ENCODE measurements at places on chromosomes 1 and 21.

DNA sequence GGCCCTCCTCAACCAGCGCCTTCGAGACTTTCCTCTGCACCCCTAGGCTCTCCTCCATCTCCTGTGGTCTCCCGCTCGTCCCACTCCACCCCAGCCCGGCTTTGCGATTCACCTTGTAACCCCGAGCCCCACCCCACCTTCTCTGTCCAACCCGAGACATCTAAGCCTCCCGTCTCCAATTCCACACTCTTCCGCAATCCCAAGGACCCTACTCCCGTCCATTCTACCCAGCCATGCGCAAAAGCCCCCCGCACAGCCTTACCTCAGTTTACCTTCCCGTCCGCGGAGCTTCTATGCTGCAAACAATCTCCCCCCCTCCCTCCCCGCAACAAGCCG lies 174 bp downstream of the SH3BP5L start:
- DNase-seq = no peak

DNA sequence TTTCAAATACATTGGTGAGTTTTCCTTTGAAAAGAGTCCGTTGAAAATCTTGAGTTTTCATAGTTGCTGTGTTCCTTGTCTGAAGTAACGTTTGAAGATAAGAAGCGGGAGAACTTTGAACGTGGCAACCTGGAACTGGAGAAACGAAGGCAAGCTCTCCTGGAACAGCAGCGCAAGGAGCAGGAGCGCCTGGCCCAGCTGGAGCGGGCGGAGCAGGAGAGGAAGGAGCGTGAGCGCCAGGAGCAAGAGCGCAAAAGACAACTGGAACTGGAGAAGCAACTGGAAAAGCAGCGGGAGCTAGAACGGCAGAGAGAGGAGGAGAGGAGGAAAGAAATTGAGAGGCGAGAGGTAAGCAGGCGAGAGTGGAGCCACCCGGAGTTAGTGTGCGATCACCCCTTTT lies 129.7 kb downstream of the ITSN1 start:
- DNase-seq = no peak

DNA sequence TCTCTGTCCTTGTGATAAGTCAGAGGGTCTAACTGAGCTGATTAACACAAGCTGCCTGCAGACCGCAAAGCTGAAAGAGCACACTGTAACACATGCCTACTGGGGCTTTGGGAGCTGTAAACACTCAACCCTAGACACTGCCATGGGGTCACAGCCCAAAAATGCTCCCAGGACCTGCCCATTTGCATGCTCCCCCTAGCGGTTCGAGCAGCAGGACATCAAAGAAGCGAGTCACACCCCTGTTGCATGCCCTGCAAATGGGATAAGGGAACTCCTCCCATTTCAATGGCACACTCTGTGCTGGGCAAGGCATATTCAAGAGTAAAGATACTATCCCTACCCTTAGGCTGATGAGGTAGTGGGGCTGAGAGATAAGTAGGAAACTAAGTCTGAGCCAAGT lies 22.8 kb downstream of the LCE3E start:
- peak; percentile 3 for DNase-seq

GRCh38 chr1:67883069-67883468 lies 49.8 kb upstream of the GNG12 start:
- no peak for DNase-seq

DNA sequence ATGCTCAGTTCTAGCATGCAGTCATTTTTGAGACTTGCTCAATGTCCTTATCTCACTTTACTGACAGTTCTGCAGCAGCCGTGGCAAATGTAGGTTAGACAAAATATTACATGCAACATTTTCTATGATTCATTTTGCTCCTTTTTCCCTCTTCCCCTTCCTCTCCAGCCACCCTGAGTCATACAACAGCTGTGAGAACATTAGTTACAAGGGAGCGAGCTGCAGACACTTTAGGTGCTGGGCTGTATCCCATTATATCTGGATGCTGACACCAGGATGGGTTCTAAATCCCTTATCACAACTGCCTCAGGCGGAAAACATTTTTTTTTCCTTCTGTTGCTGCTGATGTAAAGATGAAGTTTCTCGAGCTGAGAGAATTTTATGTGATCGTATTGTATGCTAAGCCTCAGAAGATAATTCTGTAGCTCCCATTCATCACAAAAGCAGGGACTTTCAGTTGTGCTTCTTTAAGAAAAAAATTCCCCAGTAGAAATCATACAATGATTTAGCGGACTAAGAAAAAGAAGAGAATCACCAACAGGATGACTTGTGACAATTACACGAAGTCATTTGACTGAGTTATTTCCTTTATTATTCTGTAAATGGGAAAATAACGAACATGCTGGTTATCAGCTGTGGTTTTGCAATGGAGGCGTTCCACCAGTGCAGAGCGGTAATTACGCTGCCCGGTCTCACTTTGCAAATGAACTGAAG lies 345.0 kb downstream of the DISC1 start:
- no peak for DNase-seq

DNA sequence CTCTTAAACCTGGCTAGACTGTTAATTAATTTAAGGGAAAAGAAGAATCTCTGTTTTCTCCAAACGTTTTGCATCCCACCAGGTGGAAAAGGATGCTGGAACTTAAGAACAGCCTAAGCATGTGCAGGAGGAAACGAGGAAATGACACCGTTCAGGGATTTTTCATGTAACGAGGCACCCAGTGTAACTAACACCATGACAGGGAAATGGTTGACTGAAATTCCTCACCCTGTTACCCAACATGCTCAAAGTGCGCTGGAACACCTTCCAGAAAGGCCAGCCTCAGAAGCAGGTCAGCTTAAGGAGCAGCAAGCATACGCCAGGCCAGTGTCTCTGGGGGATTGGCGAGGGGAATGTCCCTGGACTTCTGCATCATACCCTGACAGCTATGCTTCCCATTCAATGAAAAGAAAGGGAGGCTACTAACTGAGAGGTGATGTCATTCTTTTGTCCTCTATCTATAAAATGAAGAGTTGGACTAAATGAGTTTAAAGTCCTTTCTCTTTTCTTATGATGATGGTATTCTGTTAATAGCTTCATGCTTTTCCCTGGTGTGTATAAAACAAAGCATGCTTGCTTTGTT lies 21.6 kb downstream of the TNN start:
- no peak for DNase-seq

DNA sequence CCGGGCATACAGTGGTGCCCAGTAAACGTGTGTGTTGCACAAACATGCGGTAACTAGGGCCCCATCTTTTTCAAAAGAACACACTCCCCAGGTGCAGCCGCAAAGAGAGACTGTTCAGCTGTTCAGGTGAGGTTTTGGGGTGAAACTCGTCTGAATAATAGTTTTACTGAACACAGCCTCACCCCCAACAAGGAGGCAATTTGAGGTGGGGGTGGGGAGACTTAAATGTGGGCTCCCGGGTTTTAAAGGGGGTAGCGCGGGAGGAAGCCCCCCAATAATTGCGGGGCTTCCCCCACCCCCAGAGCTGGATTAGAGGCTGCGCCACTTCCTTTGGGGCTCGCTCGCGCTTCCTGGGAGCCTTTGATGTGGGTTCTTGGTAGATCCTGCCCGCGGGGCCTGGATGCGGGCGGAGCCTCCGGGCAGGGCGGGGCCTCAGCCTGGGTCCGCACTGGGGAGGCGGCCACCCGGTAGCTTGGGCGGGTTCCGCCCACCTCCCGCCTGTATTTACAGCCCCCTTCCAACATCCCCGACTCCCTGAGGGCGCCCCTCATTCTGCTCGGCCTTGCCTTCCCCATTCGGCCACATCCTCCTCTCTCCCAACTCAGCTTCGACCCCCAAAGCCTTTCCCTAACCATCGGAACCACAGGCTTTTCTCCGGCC lies 6.4 kb upstream of the EPHA2 start:
- no peak for DNase-seq

DNA sequence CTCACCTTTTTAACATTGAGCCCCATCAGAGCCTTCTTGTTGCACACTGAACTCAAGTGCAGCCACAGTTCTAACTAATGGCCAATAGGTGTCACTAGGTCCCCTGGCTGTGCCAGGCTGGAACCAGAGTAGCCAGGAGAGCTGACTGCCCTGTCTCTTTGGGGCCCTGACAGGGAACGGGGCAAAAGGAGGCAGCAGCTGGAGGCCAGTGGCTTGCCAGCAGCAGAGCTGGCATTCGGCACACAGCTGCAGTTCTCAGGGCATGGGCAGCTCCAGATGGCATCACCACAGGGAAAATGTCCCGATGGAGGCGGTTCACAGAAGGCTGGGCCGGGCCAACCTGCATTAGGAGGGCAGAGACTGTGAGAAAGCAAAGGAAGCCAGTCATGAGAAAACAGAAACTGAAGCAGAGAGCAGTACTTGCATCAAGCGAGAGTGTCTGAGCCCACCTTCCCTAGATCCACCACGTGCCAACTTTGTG lies 188.6 kb downstream of the FCRL5 start:
- peak; percentile 47 for DNase-seq

DNA sequence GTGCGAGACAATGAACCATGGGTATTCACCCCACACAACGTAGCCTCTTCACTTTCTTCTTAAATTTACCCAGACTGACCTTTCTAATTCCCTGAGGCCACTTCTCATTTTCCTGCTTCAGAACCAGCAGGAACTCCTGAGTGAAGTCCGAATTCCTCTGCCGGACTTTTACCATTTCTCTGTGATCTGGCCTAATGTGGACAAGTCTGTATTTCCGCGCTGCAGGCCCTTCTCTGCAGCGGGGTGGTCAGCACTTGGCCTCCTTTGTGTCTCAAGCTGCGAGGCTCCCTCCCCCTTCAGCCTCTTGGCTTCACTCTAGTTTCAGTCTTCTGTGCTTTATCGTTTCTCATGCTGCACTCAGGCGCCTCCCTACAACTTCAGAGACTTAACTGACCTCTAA lies 9.4 kb upstream of the CTBS start:
- no peak for DNase-seq

DNA sequence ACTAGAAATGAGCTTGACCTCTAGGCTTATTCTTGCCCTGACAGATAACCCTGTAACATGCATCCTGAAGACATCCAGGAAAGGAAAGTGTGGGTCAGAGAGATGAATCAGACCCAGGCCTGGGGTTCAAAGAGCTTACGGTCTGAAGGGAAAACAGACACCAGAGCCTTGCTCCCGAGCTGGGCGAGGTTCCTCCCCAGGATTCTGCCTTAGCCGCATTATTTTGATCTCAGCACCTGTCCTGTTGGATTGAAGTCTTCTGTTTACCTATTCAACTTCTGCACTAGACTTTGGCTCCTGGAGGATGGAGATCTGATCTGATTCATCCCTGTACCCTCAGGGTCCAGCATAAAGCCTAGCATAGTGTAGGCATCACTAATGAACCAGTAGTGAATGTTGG lies 1.9 kb downstream of the CYP4B1 start:
- DNase-seq = no peak

DNA sequence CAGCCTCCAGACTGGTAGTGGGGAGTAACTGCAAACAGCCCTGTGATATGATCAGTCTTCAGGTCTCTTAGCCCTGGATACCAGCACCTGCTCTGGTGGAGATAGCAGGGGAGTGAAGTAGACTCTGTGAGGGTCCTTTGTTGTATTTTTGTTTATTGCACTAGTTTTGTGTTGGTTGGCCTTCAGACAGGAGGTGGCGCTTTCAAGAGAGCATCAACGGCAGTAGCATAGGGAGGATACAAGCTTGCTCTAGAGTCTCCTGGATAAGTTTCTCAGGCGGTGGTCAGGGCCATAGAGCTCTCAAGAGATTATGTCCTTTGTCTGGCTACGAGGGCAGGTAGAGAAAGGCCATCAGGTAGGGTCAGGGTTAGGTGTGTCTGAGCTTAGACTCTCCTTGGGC lies 116.4 kb downstream of the USH2A start:
- no peak for DNase-seq

GRCh38 chr1:172601046-172601630 lies 57.8 kb upstream of the FASLG start:
- no peak for DNase-seq

- DNase-seq = no peak
These were observed 39.1 kb downstream of the UBIAD1 start for GRCh38 chr1:11311816-11312755.

GRCh38 chr1:156257711-156258110 lies 9.9 kb upstream of the PAQR6 start:
- DNase-seq = no peak

GRCh38 chr21:45898781-45899180 lies 82.8 kb upstream of the COL6A1 start:
- DNase-seq = no peak

- no peak for DNase-seq
These were observed 503.8 kb downstream of the SETD4 start for GRCh38 chr21:35556536-35556935.

DNA sequence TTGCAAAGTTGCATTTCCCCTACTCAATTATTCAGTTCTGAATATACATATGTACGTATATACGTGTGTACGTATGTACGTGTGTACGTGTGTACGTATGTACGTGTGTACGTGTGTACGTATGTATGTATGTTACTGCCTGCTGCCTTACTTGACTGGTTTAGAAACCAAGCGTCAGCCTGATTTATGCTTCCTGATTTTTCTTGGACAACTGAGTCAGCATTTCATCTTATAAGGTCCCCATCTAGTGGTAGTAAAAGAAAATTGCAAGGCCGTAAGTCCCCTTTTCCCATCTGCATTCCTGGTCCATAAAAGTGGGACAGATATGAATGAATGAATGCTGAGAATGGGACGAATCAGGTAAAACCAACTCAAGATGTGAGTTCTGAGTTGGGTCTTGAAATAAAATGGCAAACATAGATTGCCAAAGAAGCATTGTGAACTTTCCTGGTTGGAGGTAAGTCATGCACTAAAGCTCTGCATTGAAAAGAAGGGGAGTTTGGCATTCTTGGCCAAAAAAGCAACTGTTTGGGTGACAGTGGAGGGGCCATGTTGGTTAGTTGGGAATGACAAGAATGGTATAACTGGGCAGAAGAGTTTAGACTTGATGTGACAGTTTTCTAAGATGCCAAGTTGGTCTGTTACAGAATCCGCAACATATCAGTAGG lies 76.4 kb upstream of the DNAH14 start:
- peak; percentile 55 for DNase-seq

GRCh38 chr1:187871177-187871845 lies 1042.6 kb downstream of the PLA2G4A start:
- no peak for DNase-seq

DNA sequence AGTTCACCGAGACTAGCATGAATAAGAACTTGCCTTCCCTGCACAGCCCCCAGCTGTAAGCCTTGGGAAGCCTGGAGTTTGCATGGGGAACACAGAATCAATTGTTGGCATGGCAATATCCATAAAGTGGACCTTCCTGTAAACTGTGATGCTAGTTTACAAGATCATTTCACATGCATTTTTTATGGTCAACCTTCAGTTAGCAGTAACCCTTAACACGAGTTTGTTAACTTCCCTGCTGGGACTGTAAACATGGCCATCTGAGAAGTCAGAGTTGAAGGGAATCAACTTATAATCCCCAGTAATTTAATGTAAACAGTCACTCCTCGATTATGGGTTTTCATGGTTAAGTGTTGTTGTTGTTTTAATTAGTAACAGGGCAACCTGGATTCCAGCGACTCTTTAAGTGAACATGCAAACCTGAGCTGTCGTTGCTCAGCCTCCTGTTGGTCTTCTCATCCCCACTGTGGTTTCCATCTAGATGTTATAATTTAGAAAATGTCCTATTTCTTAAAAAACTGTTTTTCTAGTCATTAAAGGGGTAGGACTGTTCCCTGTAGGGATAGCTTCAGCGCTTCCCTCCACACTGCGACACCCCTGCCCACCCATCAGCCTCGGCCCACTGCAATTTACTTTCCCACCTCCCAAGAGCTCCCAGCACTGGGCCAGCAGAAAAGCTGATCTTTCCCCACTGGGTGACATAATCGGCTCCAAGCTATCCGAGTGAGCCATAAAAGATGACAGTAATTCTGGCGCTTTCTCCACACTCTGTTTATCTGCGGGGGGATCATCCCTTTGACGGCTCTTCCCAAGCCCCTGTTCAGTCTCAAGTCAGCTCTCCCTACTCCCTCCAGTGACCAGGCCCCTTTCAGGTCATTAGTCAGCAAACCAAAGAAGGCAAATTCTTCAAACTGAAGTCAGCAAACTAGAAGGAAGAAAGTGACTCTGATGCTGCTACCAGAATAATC lies 107.6 kb upstream of the IPO9 start:
- no peak for DNase-seq
